ENCODE measurements at places on chromosomes 16 and 17.
A peak's percentile ranks its signal among the peaks of the same experiment; 100 is the strongest.

- ATAC-seq = peak; percentile 77
Observed at GRCh38 chr17:57833179-57833939, 16.5 kb downstream of the MRPS23 start.

DNA sequence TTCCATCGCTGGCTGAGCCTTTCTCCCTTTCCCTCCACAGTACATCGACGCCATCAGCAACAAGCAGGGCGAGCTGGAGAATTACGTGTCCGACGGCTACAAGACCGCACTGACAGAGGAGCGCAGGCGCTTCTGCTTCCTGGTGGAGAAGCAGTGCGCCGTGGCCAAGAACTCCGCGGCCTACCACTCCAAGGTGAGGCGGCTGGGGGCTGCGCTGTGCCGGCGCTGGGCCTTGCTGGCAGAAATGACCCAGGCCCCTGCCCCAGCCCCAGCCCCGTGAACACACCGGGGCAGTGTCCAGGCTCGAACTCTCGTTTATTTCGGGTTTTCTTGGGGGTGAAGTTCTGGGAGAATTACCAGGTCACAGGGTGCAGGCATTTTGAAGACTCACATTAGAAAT, 64.9 kb downstream of the BAIAP2 start:
- ATAC-seq = no peak

GRCh38 chr17:60960398-60961065, 282.9 kb downstream of the BCAS3 start:
- ATAC-seq = no peak

- ATAC-seq = no peak
Observed at GRCh38 chr16:65817799-65818198, 548.7 kb upstream of the CDH5 start.

DNA sequence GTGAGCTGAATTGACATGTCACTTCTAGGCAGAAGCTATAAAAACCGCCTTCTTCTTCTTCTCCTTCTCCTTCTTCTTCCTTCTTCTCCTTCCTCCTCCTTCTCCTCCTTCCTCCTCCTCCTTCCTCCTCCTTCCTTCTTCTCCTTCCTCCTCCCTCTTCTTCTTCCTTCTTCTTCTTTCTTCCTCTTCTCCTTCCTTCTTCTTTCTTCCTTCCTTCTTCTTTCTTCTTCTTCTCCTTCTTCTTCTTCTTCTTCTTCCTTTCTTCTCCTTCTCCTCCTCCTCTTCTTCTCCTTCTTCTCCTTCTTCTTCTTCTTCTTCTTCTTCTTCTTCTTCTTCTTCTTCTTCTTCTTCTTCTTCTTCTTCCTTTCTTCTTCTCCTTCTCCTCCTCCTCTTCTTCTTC, 4.8 kb upstream of the FBXL19 start:
- no peak for ATAC-seq
